ENCODE measurements at places on chromosomes 11 and 22.
A peak's percentile ranks its signal among the peaks of the same experiment; 100 is the strongest.

DNA sequence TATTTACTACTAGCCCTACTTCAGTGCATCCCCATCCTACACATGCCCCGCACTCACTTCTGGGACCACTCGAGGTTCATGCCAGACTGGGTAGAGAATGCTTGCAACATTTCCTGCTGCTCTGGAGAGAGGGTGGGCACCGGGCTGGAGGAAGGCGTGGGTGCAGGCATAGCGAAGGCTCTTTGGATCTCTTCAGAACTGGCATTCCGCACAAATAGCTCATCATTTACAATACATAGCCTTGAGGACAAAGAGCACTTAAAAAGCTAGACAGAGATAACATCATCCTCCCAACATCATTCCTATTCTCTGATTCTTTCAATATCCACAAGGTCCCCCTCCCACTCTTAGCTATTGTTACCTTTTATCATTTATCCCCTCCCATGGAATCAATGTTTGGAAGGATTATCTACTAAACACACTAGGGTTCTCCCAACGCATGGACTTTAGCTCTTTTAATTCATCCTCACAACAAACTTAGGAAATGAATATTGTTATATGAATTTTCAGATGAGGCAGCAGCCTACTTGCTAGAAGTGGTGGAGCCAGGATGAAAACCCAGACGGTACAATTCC lies 2.5 kb upstream of the TMEM223 start:
- no peaks in the 10 kb centered on the region for H3K27me3 ChIP-seq
- H3K4me3 ChIP-seq: no peak overlapping the region
- H3K4me1 ChIP-seq: peaks cover 25% of the 10 kb centered on the region
- DNase-seq: no peak
- peaks cover 3% of the 10 kb centered on the region for H3K36me3 ChIP-seq

DNA sequence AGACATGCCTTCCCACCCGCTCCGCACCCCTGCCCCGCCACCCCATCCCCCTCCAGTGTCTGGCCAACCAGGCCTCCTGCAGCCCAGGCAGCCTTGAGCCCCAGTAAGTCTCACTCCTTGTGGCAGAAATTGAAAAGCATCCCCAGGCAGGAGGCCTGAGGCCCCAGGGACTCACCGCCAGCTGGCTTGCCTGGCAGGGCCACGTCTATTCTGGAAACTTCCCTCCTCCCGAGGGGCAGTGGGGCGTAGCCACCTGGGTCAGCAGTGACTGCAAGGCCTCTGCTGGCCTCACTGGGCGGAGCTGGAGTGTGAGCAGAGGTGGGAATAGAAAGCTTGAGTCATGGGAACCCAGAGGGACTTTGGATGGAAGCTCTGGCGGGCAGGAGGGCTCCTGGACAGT lies 26.3 kb downstream of the ANO1 start:
- H3K27me3 ChIP-seq: no peaks in the 10 kb centered on the region
- no peak overlapping the region for H3K4me3 ChIP-seq
- no peaks in the 10 kb centered on the region for H3K36me3 ChIP-seq
- DNase-seq: no peak
- H3K4me1 ChIP-seq: peaks cover 12% of the 10 kb centered on the region
- no peak overlapping the region for H3K27ac ChIP-seq

DNA sequence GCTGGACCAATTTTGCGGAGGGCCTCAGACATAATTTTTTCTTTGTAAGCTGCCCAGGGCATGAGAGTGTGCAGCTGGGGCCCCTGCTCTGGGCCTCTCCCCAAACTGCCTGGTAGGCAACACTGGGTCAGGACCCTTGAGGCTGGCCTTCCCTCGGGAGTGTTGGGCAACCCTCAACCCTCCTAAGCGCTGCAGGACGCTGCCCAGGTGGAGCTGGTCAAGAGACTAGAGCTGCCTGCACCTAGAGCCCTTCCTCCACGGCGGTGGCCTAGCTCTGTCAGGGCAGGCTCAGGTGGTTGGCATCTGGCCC lies 505 bp upstream of the TMEM132A start:
- DNase-seq: no peak
- H3K4me3 ChIP-seq: peak overlapping the region; percentile 57
- no peaks in the 10 kb centered on the region for H3K36me3 ChIP-seq
- H3K27me3 ChIP-seq: peaks cover 10% of the 10 kb centered on the region
- peaks cover 16% of the 10 kb centered on the region for H3K4me1 ChIP-seq
- no peak overlapping the region for H3K27ac ChIP-seq

DNA sequence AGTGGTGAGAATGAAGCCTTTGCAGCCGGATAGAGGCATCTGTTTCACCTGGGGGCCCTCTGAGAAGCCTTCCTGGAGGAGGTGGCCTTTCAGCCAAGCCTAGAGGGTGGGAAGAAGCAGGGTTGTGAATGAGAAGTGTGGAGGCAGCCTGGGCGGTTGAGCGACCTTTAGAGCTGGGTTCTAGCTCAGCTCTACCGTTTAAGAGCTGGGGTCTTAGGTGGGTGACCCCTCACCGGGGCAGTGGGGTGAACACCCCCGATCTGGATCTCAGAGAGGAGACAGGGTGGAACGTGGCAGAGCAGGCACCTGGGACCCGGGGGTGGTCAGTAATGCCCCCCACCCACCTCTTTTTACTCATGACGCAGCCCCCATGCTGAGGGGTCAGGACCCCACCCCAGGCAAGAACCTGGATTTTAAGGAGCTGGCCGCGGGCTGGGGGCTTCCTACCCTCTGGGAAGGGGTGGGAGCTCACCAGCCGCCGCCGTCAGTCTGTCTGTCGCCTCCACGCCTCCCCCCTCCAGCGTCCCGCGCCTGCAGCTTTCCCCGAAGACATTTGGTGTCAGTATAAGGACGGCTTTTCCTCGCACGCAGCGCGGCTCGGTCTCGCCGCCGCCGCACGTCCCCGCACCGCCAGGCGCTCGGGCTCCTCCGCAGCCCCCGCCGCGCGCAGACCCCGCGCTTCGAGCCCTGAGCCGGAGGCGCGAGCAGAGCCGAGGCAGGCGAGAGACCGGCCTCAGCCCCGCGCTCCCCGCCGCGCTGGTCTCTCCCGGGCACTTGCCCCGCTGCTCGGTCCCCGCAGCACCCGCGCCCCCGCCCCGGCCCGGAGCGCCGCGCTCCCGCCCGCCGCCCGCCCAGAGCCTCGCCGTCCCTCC lies 13.3 kb upstream of the CACNA1I start:
- no peak for DNase-seq
- H3K36me3 ChIP-seq: no peaks in the 10 kb centered on the region
- H3K4me1 ChIP-seq: peaks cover 4% of the 10 kb centered on the region
- H3K27ac ChIP-seq: no peak overlapping the region
- H3K27me3 ChIP-seq: peaks cover 44% of the 10 kb centered on the region
- no peak overlapping the region for H3K4me3 ChIP-seq

DNA sequence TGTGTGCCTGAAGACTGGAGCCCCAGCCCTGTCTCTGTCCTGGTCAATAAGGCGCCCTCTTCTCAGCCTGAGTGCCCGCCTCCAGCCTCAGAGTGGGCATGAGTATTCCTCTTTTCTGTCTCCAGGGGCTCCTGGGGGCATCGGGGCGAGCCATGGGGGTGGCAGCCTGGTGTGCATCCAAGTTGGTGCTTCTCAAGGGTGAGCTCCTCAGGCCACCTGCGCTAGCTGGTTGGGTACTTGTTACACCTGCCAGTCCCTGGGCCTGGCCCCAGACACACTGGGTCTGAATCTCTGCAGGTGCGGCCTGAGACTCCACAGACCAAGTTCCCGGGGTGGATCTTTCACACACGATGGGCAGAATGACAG lies 168.6 kb upstream of the B3GAT1 start:
- peaks cover 7% of the 10 kb centered on the region for H3K27me3 ChIP-seq
- no peaks in the 10 kb centered on the region for H3K4me1 ChIP-seq
- DNase-seq: no peak
- no peak overlapping the region for H3K4me3 ChIP-seq
- H3K36me3 ChIP-seq: no peaks in the 10 kb centered on the region

DNA sequence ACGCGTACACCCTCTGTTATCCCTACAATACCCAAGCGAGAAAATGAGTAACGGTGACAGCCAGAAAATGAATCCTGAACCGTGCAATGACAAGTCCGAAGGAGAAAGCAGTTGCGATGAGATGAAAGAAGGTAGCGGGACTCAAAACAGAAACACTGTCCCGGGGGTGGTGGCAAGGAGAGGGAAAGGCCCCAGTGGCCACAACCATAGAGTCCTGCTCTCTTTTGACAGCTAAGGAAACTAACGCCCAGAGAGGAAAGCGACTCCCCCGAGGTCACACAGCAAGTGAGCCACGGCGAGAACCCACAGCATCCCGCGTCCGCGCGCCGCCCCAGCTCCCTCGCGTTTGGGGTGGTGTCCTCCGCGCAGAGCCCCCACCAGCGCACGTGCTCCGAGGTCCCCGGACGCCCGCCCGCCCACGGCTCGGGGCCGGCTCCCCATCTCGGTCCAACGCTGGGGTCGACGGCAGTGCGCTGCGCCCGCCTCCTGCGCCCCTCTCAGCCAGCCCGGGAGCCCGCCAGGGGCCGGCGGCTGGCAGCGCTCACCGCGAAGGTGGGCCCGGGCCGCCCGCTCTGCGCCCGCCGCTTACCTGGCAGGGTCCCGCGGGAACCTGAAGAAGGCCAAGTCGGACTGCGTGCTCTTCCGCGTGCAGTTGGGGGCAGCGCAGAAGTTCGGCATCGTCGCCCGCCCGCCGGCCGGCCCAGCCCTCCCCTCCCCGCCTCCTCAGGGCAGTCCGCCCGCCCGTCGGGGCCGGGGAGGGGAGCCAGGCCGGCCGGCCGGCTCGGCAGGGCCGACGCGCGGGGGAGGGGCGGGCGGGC lies 564 bp downstream of the THAP12 start:
- peak overlapping the region; percentile 64 for H3K4me3 ChIP-seq
- peak overlapping the region; percentile 90 for H3K27ac ChIP-seq
- no peaks in the 10 kb centered on the region for H3K36me3 ChIP-seq
- H3K27me3 ChIP-seq: no peaks in the 10 kb centered on the region
- peaks cover 41% of the 10 kb centered on the region for H3K4me1 ChIP-seq
- no peak for DNase-seq

- H3K27me3 ChIP-seq: no peaks in the 10 kb centered on the region
- H3K36me3 ChIP-seq: peaks cover 4% of the 10 kb centered on the region
- DNase-seq: no peak
- peak overlapping the region; percentile 92 for H3K27ac ChIP-seq
- H3K4me3 ChIP-seq: no peak overlapping the region
Observed at GRCh38 chr22:20980523-20980922, 1.6 kb upstream of the LZTR1 start.

- peaks cover 56% of the 10 kb centered on the region for H3K4me1 ChIP-seq
- H3K27ac ChIP-seq: peak overlapping the region; percentile 99
- H3K4me3 ChIP-seq: peak overlapping the region; percentile 92
- peaks cover 27% of the 10 kb centered on the region for H3K36me3 ChIP-seq
- DNase-seq: no peak
Observed at GRCh38 chr11:61966734-61967115, 709 bp downstream of the FTH1 start.

GRCh38 chr11:120115272-120116000 lies 22.5 kb downstream of the TRIM29 start:
- DNase-seq: no peak
- no peaks in the 10 kb centered on the region for H3K36me3 ChIP-seq
- H3K4me3 ChIP-seq: no peak overlapping the region

GRCh38 chr11:33713856-33714398 lies 13.3 kb upstream of the C11orf91 start:
- peaks cover 53% of the 10 kb centered on the region for H3K4me1 ChIP-seq
- peaks cover 79% of the 10 kb centered on the region for H3K36me3 ChIP-seq
- no peak for DNase-seq
- H3K4me3 ChIP-seq: no peak overlapping the region
- H3K27ac ChIP-seq: peak overlapping the region; percentile 67
- H3K27me3 ChIP-seq: no peaks in the 10 kb centered on the region
